ENCODE measurements at places on chromosomes 5 and 9. TPM values are rescaled to one million over a fixed set of nuclear protein-coding genes. Genes with fewer than 3 reads are reported as not detected.

ASPN gene
- total RNA-seq, result not detected

CD14 gene
- 0.29 TPM for total RNA-seq

FAXDC2 gene
- total RNA-seq, result 0.62 TPM

RLN2 gene
- total RNA-seq, result 1.0 TPM

CAVIN4 gene
- 3.6 TPM for total RNA-seq

PAEP gene
- total RNA-seq, result 0.21 TPM

LCN10 gene
- total RNA-seq, result 0.21 TPM

CDK7 gene
- 52.8 TPM for total RNA-seq

STPG3 gene
- total RNA-seq, result not detected

BAAT gene
- not detected for total RNA-seq

HSD17B3 gene
- not detected for total RNA-seq

PCDHB12 gene
- total RNA-seq, result 1.6 TPM

ATG12 gene
- total RNA-seq, result 35.1 TPM

GFRA3 gene
- total RNA-seq, result 0.08 TPM

RABGAP1 gene
- total RNA-seq, result 27.4 TPM

OLFML2A gene
- 16.4 TPM for total RNA-seq

IQGAP2 gene
- 11.7 TPM for total RNA-seq

All from kidney epithelial cell (primary cell).